COLO829 (cell line): ENCODE measurements at places on chromosomes 3 and 15.
A peak's percentile ranks its signal among the peaks of the same experiment; 100 is the strongest.

- DNase-seq: no peak
Measured at GRCh38 chr15:60120100-60120499, 116.0 kb downstream of the FOXB1 start.

- DNase-seq: peak; percentile 44
Measured at GRCh38 chr3:62833538-62833937, 41.7 kb downstream of the CADPS start.

DNA sequence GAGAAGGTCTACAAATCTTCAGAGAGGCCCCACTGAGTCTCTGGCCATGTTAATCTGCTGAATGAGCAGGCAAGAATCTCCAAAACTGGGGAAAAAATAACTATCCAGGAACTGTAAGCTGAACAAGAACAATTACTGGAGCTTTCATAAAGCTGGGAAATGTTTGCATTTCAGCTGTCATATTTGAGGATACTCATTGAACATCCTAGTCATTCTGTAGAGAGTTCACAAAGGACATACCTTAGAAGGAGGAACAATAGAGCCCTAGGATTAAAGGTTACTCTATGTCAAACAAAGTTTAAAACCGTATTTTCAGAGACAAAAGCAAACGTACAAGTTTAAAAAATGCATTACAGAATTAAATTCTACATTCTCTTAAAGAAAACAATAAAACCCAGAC lies 257.5 kb downstream of the SCAPER start:
- no peak for DNase-seq

- DNase-seq: peak; percentile 71
Measured at GRCh38 chr3:172040078-172040980, 951 bp downstream of the FNDC3B start.

DNA sequence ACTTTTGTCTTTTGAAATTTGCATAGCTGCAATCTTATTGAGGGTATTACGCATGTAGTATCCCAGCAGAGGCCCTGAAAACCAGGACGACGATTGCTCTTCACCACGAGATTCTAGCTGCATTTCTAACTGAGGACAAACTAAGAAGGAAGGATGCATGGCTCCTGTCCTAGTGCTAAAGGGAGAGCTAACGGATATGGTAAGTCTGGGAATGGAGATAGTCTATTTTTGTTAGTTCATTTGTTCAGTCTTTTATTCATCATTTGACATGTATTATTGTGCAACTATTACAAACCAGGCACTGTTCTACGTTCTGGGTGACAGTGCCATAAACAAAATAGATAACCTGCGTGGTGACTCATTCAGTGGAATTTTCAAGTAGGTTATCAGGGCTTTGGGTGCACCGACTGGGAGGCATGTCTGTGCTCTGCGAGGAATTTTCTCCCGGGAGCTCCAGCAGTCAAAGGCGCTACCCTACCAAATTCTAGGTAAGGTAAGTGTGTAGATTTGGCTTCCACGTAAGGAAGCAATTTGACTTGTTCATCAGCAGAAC lies 51.9 kb upstream of the ETV5 start:
- DNase-seq: no peak

- DNase-seq: no peak
Measured at GRCh38 chr3:167467848-167468611, 5.8 kb downstream of the SERPINI2 start.

- no peak for DNase-seq
Measured at GRCh38 chr15:48062148-48062872, 58.5 kb upstream of the SLC24A5 start.
